ENCODE measurements at places on chromosomes 5 and 9.

DNA sequence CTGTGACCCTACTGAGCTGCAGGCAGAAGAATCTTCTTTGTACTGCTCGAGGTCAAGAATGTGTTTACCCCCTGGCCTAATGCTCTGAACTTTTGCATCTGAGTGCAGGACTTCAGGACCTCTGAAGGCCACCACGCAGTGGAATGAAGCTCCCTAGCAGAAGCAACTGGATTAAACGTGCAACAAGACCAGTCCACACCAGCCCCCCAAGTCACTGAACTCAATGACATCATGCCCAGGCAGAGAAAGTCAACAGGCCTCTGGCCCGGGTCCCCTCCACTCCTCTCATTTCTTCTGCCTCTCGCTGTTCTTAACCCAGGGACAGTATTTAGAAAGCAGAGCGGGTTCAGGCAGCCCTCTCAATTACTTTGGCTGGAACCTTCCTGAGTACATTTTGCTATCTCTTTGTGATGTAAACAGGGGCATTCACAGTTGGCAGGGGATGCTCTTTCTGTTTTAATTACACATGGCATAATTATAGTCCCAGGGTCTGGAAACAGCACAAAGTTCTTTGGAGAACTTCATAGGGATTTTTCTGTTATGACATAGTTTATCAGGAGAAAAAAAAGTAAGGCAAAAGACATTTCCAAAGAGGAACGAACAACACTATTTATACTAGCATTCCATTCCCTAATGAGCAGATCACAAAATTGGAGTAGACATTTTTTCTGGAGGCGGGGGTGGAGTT, 108.2 kb upstream of the SPATA31D4 start:
- DNase-seq, result no peak

GRCh38 chr5:122102825-122103224, 24.8 kb upstream of the LOX start:
- DNase-seq, result no peak

GRCh38 chr9:136690104-136690805, 3.0 kb upstream of the AGPAT2 start:
- no peak for DNase-seq

DNA sequence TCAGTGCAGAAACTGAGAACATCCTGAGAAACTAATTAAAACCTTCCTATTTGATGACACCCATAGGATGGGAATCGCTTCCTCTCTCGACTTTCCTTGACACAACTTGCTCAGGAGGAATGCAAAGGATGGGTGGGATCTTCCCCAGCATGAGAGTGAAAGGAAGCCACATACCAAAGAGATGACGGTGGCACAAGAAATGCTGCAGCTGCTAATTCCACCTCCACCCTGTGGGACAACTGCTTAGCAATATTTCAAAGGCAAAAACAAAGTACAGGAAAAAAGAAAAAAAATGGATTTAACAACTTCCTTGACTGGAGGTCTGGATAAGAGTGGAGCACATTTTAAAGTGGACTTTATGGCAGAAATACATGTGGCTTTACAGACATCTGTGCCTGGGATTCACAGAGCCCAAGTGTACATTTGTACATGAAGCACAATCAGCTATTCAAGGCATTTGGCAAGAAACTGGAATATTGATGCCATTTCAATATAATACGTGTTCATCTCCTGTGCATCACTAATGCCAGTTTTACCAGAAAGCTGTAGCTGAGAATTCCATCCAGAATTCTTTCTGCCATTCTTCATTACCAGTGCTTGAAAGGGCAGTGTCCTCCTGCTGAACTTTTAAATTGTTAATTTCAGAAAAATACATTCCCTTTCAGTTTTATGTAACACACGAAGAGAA, 359.2 kb upstream of the ACTBL2 start:
- no peak for DNase-seq

- DNase-seq, result no peak
These were observed 33.1 kb upstream of the ZNF462 start for GRCh38 chr9:106829666-106830408.

GRCh38 chr9:127926906-127927200, 3.7 kb downstream of the PIP5KL1 start:
- DNase-seq, result no peak

DNA sequence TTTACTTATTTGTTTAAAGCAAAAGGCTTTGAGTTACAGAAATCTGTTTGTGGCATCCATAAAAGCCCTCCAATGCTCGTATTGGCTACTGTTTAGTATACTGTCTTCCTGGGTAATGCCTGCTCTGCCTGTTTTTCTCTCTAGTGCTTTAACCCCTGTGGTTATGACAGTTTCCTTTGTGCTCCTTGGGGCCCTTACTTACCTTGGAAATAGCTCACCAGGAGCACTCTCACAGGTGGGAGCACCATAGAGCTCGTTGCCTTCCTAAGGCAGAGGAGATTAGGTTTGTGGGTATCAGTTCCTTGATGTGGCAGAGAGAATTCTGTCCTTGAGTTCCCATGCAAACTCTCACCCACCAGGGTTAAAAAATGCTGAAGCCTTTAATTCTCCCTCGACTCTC, 242.8 kb downstream of the CDH18 start:
- no peak for DNase-seq

- DNase-seq, result no peak
These were observed 117.5 kb downstream of the ZNF608 start for GRCh38 chr5:124628721-124629596.

GRCh38 chr5:138351517-138351916, 968 bp upstream of the KDM3B start:
- DNase-seq, result no peak

DNA sequence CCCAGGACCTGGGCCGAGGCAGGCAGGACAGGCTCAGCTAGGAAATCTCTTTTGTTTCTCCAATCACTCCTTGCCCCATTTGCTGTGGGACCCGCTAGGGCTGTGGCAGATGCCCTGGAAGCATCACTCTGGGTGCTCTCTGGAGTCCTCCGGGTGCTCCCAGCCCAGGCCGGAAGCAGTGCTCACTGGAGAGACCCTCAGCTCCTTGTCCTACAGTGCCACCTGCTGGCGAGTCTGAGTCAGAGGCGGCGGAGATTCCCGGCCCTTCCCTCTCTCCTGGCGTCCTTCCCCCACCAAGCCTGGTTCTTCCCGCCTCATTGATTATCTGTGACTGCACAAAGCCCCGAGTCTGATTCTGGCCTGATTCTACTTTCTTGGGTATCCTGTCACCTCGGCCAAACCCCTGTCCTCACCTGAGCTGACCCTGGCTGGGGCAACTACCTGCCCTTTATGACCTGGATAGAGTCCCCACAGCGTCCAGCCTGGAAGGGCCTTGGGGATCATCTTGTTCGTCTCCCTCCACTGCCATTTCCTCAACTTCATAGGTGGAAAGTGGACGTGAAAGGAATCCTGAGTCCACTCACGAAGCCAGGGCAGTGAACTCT, 7.3 kb upstream of the BARHL1 start:
- DNase-seq, result no peak

GRCh38 chr5:64505769-64506566, at the start of gene RGS7BP:
Gene RGS7BP (plus strand): TSS chr5:64506015. CDS start chr5:64506625, 610 bp downstream.
- no peak for DNase-seq

DNA sequence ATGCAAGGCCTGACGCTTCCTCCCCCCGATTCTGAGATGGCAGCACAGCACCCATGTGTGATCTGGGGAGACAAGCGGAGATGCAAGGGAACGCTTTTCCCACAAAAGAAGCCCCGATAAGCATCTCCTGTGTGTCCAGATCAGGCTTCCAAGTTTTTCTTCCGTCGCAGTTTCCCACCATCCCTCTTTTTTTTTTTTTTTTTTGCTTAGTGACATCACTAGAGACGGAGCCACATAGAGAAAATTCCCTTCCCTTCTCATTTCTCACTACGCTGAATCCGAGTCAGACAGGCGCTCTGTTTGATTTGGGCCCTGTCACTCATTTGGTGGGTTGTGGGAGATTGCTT, 160.9 kb downstream of the HSD17B3 start:
- DNase-seq, result no peak

DNA sequence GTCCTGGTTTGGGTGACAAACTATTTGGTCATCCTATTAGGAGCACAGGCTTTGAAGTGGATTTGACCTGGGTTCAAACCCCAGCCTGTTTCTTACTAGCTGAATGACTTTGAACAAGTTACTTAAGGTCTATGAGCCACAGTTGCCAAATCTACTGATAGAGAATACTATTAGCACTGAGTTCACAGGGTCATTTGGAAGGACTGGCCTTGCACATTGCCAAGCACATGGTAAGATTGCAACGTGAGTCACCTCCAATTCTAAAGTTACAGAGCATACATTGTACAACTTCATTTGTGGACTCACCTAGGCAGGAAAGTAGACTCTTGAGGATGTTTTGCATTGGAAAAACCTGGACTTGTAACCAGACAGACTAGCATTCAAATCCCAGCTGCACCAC, 38.9 kb downstream of the MFAP3 start:
- no peak for DNase-seq

GRCh38 chr5:91443023-91443422, 59.9 kb upstream of the ARRDC3 start:
- DNase-seq, result no peak

DNA sequence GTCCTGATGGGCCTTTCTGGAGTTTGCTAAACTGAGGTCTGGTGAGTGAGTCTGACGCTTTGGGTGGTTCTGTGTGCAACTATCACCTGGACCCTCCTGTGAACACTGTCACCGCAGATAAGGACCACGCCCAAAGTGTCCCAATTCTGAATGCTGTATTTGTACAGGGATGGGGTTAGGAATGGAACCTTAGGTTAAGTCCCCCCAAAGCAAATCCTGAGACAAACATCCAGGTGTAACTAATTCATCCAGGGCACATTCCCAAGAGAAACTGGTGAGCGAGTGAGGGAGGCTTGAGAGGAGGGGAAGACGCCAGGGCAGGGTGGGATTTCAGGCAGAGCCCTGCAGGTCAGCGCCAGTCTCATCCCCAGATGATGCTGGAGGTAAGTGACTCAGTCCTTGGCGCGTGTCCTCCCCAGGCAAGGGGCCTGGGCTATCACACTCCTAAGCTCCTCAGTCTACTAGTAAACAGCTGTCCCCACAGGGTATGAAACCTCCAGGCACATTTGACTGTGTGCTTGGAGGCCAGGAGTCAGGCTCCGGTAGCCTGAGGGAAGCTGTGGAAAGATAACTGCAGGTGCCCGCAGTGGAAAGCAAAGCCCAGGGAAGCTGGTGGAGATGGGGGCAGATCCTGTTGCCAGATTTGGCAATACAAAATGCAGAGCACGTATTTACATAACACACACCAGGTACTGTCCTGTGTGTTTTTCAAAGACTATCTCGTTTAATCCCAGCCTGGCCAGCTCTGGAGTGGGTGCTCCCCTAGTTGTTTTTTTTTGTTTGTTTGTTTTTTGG, 66.7 kb downstream of the IL6ST start:
- DNase-seq, result no peak

GRCh38 chr5:31300501-31300900, 107.0 kb downstream of the CDH6 start:
- no peak for DNase-seq

- DNase-seq, result no peak
These were observed 183.3 kb downstream of the SEMA5A start for GRCh38 chr5:9362600-9362999.

DNA sequence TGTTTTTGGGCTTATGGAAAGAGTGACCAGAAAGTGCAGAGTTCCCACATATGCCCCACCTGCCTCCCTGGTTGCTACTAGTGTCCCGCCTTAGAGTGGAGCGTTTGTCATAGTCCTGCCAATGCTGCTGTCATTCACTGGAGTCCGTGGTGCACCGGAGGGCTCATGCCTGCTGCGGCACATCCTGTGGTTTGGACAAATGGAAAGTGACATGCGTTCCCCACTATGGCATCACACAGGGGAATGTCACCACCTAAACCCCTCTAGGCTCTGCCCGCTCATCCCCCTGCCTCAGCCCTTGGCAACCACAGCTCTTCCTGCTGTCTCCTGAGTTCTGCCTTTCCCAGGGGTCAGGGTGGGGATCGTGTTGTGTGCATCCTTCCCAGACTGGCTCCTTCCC, 29.2 kb downstream of the IRX4 start:
- no peak for DNase-seq

DNA sequence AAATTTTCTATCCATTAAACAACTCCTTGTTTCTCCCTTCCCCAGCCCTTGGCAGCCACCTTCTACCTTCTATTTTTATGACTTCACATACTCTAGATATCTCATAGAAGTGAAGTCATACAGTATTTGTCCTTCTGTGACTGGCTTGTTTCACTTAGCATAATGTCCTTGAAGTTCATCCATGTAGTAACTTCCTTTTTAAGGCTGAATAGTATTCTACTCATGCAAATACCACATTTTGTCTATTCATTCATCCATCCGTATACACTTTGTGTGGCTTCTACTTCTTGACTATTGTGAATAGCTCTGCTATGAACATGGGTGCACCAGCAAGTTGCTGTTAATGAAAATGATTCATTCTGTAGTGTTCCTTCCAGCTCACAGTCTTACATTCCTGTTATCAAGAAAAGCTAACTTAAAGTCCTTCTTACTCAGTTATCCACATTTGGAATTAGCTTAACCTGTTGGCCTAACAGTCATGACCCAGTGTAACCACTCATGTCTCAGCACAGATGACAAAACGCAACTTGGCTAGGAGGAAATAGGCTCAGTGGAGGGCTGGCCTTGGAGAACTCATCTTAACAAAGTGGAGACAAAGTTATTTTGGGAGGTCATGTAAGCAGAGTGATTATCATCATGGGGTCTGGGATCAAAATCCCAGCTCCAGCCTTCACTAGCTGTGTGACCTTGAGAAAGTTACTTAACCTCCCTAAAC, 129.7 kb upstream of the MAP3K1 start:
- no peak for DNase-seq

- DNase-seq, result no peak
These were observed 143.0 kb upstream of the EGFLAM start for GRCh38 chr5:38115318-38115827.

DNA sequence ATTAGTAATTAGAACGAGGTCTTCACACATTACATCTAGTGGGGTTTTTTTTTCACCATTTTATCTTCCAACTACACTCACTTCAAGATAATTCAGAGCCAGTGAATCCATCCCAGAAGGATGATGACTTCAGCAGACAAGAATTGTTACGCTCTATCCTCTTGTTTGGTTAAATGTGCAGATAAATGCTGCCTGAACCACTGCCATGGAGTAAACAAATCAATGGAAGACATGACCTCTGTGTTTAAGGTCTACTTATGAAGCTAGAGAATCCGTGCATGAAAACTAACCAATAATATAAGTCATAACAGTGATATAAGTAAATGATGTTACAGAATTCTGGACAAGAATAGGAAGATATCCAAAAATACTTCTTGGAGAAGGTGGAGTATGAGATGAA, 602.6 kb downstream of the TLR4 start:
- no peak for DNase-seq
